ENCODE measurements at places on chromosomes 16 and 17.

DNA sequence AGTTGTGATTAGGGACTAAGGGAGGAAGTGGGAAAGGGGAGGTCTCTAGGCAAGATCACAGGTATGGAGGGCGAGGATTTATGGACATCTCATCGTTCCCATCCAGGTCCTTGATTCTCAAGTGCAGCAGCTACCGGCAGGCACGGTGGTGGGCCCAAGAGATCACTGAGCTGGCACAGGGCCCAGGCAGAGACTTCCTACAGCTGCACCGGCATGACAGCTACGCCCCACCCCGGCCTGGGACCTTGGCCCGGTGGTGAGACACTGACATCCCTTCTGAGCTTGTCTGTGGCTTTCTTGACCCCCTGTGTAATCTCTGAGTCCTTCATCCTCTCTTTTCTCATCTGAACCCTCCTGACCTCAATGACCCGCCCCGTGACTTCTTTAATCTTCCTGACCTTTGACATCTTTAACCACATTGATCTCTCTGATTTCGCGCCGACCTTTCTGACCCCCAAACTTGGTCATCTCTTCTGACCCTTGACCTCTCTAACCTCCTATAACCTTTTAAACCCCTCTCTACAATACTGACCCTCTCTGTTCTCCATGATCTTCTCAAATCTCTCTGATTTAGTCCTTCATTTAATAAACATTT is 3.8 kb downstream of the PLD2 start:
- no peak for DNase-seq

GRCh38 chr17:2468270-2468669 is 43.4 kb downstream of the METTL16 start:
- DNase-seq: no peak

GRCh38 chr17:79950751-79951150 is 84.9 kb downstream of the TBC1D16 start:
- no peak for DNase-seq

- no peak for DNase-seq
Measured at GRCh38 chr16:4373909-4374742, 2.5 kb downstream of the VASN start.

DNA sequence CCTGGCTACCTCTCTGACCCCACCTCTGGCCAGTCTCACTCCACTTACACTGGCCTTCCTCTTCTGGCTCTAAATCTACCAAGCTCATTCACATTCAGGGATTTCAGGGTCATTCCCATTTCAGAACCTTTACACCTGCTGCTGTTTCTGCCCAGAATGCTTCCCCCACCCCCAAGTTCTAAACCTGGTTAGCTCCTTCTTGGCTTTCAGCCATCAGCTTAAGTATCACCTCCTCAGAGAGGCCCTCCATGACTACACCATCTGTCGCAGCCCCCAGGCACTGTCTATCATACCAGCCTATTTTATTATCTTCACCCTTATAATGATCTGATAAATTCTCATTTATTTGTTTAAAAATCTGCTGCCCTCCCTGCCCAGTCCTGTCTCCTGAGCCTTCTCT is 23.3 kb upstream of the NGFR start:
- no peak for DNase-seq

DNA sequence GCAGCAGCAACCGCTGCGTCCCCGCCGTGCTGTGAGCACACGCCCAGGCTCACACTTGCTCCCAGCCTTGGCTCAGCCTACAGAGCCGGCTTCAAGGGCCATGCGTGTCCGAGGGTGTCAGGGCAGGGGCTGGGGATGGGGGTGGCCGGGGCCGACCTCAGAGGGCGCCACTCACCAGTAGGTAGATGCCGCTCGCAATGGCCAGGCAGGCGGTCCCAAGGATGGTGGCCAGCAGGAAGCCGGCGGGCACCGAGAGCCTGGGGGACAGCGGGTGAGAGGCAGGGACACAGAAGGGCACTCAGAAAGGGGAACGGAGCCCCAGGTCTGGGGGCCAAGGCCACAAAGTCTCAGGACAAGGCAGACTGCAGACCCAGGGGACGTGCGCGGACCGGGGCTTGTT is 4.9 kb downstream of the CYBA start:
- DNase-seq: no peak

GRCh38 chr17:61410141-61411010 is 10.7 kb downstream of the TBX2 start:
- no peak for DNase-seq

GRCh38 chr17:54623746-54624145 is 276.9 kb upstream of the TOM1L1 start:
- DNase-seq: no peak

- DNase-seq: no peak
Measured at GRCh38 chr16:3881499-3881990, 1.0 kb upstream of the CREBBP start.

GRCh38 chr17:49523706-49524472 is 28.8 kb downstream of the NGFR start:
- no peak for DNase-seq

- no peak for DNase-seq
Measured at GRCh38 chr17:10458701-10459100, 10.7 kb downstream of the MYH4 start.

GRCh38 chr17:8806253-8806925 is 7.2 kb upstream of the MFSD6L start:
- no peak for DNase-seq

DNA sequence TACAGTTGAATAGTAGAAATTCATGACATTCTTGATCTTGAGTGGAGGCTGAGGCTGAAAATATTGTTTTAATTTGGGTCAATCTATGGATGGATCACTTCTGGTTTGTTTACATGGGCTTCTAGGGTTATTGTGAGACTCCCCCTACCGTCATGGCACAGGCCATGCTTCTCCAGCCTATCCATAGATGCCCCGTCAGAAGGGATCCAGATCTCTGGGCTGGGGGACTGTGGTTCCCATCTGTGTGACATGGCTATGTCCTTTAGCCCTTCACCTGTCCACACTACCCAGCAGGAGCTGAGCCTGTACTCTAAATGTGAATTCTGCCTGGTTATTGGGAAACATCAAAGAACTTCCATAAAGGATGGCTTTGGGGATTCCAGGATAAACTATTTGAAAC is 160.4 kb downstream of the ABCC12 start:
- no peak for DNase-seq

GRCh38 chr17:36930583-36930900 is 6.7 kb upstream of the LHX1 start:
- DNase-seq: no peak

DNA sequence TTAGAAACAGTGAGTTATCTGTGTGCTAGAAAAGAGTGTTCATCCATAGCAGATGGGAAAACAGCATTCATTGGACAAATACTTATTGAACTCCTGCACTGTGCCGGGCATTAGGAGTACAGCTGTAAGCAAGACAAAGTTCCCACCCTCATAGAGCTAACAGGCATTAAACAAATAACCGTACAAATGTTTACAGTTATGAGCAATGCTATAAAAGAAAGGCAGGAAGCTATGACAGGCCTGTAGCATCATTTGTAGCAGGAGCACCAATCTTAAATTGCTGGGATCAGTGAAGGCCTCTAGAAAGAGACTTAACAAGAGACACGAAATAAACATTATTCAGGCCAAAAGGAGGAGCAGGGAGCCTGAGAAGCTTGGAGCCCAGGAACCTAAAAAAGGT is 15.6 kb downstream of the SDR42E1 start:
- DNase-seq: no peak

- DNase-seq: no peak
Measured at GRCh38 chr16:85768199-85768598, 17.3 kb upstream of the C16orf74 start.

DNA sequence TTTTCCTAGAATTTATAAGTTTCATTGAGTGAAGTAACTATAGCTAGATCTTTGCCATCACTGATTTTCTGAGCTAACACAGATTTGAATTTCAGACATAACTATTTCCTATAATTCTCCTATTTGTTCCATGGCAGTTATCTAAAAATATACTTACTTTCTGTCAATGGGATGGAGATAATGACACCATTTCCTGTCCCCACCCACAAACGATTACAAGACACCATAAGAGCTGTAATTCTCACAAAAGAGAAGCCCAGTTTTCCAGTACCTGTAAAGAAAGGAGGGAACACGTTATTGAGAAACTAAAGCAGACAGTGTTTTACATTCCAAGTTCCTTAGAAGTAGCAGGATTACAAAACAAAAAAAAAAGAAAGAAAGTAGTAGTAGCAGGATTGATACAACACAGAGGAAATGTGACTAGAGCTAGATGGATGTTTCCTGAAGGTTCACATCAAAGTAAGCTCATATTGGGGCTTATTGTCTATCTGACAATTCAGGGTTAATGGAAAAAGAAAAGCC is 110.9 kb upstream of the TOB1 start:
- DNase-seq: no peak

- DNase-seq: no peak
Measured at GRCh38 chr17:83026311-83026811, 53.0 kb upstream of the METRNL start.

DNA sequence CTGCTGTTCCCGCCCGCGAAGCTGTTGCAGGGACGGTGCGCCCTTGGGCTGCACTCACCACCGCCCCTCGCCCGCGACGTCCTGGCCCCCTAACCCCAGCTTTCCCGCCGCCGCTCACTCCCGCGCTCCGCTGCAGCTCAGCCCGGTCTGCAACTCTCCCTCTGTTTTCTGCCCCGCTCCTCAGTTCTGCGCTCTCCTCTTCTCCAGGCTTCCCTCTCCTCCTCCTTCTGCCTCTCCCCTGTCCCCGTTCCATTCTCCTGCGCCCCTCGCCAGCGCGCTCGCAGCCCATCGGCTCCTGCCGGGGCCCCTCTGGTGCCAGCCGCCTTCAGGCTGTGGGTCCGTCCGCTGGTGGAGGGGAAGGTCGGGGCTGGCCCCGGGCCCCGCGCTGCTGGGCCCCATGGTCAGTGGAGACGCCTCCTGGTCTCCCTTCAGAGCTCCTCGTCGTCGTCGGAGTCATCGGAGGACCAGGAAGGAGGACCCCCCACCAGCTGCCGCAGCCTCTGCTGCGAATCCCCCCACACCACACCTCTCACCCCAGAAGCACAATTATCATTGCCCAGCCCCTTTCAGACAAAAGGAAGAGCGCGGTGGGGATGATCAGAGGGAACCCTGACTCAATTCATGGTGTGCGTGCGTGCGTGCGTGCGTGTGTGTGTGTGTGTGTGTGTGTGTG is 223.2 kb upstream of the FOXF1 start:
- DNase-seq: no peak

DNA sequence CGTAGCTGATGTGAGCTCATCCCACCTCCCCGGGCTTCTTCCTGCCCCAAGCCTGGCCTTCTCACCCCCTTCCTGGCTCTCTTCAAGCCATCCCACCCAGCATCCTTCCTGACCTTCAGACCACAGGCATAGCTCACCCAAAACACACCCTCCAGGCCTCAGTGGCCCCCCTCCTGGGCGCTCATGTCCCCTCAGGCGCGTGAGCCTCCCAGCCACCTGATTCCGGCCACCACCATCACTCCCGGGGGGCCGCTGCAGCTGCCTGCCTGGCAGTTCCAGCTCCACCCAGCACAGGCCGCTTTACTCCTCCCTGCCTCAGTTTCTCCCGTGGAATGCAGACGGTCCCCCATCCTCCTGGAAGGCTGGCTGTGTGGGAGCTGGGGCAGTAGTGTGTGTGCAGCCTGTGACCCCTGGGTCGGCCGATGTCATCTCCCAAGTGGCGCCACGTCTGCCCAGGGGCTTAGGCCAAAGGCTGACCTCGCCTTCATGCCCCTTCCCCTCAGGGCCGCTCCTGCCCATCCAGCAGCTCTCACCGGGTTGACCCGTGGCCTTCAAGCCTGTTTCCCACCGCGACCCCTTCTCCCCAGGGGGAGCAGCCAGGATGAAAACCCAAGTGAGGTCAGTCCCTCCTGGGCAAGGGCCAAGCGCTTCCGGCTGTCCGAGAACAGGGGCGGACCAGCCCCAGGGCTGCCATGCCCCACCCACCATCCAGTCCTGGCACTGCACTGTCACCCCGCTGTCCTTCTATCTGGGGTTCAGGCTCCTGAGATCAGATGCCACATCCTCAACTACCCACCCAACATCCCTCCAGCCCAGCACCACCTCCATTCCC is 11.9 kb upstream of the CHMP6 start:
- DNase-seq: no peak

DNA sequence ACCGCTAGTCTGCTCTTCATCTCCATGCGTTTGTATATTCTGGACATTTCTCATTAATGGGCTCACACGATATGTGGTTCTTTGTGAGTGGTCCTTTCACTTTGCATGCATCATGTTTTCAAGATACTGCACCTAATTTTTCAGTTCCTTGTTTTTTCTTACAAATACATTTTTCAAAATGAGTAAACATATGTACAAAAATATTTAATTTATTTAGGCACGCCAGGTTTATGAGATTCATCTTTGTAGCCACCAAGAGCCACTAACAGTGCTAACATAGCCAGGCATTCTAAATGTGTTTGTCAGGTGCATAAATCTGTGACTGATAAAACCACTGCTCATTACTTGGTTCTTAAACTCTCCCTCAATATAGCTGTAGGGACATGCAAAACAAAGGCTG is 375.3 kb downstream of the WWOX start:
- DNase-seq: no peak

DNA sequence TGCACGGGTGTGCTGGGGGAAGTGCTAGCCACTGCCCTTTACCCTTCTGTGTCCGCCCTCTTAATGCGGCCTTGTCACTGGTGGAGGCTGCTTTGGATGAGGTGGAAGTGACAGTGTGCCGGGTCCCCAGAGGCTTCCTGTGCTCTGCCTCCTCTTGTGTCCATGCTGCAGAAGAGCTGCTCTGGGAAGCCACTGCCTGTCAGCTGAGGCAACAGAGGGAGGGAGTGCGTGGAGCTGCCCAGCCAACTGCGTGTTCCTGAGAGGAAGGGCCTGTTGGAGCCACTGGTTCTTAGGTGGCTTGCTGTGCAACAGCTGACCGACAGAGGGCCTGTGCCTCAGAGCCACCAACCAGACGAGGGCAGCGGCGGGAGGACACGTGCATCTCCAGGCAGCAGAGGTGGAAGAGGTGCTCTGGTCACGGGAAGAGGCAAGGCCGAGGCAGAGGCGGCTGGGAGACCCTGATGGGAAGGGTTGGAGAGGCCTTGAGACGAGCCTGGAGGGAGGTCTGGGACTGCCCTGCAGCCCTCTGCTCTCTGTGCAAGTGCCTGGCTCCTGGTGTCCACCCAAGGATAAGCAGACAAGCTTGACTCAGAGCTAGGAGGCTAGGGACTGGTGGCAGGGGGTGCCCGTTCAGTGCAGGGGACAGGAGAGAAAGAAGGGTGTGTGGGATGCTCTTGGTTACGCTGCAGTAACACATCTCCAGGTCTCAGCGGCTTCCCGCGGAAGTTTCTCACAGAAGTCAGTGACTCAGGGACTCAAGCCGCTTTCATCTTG is 25.4 kb downstream of the B9D1 start:
- DNase-seq: no peak

DNA sequence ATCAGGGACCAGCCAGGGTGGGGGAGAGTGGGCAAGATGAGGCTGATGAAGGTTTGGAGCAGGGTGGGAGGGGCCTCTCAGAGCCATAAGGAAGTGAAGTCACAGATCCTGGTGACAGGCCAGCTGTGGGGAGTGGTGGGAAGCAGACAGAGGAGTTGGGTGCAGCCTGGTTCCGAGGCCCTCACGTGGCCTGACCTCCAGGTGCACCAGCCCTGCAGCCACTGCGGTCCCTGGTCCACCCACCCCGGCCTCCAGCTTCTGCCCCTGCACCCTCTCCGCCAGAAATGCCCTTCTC is 3.9 kb upstream of the ZFPM1 start:
- DNase-seq: no peak

GRCh38 chr17:2709183-2709661 is 2.3 kb downstream of the CLUH start:
- DNase-seq: no peak

- no peak for DNase-seq
Measured at GRCh38 chr16:56974549-56975300, 13.0 kb downstream of the CETP start.

- DNase-seq: no peak
Measured at GRCh38 chr17:6796017-6796886, 20.2 kb downstream of the FBXO39 start.
